MCF 10A (cell line): ENCODE measurements at places on chromosomes 3 and 15.

- DNase-seq: no peak
Observed at GRCh38 chr3:104106276-104106675, 1260.4 kb upstream of the ALCAM start.

- no peak for DNase-seq
Observed at GRCh38 chr3:13715167-13715954, 164.5 kb downstream of the WNT7A start.

- no peak for DNase-seq
Observed at GRCh38 chr3:146732325-146732724, 127.2 kb upstream of the PLSCR5 start.

GRCh38 chr15:92724144-92724543 lies 68.6 kb upstream of the FAM174B start:
- no peak for DNase-seq

DNA sequence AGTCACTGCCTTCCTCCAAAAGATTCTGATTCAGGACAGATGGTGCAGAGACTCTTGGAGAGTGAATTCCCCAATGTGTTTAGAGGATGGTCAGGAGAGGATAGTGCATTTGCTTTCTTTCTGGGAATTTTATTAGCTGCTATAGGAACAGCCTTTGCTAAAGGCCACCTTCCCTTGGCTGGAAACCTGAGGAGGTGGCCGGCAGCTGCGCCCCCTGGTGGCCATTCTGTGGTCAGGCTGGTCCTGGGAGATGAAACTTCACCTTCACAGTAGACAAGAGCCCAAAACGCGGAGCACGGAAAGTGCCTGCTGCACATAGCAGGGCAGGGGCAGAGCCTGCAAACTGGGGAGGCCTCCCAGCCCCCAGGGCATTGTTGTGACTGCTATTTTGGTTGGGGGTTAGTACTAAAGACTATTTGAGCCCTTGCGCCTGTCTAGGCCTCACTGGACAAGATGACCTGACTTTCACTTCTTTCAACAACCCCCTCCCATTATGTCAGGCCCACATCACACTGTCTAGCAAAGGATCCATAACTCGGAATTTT lies 34.3 kb downstream of the SEC22C start:
- peak; percentile 56 for DNase-seq

DNA sequence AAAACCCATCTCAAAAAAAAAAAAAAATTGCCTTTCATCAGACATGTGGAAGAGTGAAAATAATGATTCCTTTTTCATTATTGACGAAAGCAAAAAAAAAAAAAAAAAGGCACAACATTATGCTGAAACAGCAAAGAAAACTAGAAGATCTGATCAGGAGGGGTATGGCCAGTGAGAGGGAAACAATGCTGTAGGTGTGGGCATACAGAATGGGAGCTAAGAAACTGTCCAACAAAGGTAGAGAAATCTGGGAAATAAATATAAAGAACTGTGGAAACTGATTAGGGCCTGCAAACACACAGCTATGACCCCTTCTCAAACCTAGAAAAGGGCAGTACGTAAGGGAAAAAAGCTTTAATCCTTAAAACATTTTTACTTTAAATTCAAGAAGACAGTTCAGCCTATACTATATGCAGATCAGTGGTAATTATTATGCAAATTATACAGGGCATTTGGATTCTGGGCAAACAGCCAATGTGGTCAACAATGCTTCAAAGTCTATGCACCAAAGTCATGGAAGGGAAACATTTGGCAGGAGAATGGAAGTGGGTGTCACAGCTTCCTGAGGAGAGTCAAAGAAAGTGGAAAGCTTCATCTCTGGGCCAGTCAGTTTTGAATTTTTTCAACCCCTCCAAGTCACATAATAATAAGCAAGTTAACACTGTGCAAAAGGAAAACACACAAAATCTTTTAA lies 68.3 kb upstream of the SLC12A8 start:
- peak; percentile 70 for DNase-seq

GRCh38 chr3:17130956-17131355 lies 246.2 kb downstream of the PLCL2 start:
- no peak for DNase-seq

- DNase-seq: no peak
Observed at GRCh38 chr15:89406940-89407607, 72.5 kb upstream of the POLG start.

GRCh38 chr3:15096046-15096445 lies 2.9 kb downstream of the RBSN start:
- no peak for DNase-seq

GRCh38 chr15:58036579-58036978 lies 28.9 kb downstream of the ALDH1A2 start:
- no peak for DNase-seq

- no peak for DNase-seq
Observed at GRCh38 chr15:59516655-59517461, 78.9 kb downstream of the FAM81A start.

- DNase-seq: no peak
Observed at GRCh38 chr3:69871868-69872267, 127.7 kb upstream of the SAMMSON start.

DNA sequence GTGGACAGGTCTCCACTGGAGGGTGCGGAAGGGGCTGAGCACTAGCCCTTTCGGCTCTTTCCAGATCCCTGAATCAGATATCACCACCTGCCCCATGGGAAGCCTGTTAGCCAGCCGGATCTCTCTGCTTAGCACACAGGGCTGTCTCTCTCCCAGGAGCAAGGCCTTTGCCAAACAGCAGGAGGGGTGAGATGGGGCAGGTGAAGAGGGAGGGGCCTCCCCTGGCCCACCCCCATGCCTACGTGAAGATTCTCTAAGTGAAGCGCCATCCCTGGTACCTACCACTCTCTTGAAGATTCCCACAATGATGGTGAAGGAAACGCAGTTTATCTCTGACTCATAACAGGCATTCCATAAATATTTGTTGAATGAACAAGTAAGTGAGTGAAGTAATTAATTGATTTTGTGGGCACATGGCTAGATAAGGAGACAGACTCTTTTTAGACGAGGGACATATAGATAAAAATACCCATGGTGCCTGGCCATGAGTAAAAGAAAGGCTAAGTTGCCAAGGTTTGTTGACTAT lies 19.6 kb upstream of the HCN4 start:
- DNase-seq: peak; percentile 23

DNA sequence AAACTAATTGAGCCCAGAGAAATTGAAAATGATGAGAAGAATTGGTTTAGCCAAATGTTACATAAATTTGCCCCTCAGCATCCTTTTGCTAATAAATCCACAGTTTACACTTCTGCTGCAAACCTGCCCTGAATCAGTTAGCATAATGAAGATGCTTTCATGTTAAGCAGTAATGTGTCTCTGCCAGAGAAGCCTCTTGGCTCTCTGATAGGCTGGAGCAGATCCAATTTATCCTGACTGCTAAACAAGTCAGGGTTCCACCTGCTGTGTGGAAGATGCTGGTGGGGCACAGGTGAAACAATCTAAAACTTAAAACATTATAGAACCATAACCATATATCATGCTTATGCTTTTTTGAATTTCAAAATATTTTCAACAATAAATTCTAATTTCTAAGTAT lies 946.8 kb downstream of the OTOL1 start:
- DNase-seq: no peak

- DNase-seq: peak; percentile 54
Observed at GRCh38 chr3:82353306-82354171, 592.1 kb upstream of the GBE1 start.

DNA sequence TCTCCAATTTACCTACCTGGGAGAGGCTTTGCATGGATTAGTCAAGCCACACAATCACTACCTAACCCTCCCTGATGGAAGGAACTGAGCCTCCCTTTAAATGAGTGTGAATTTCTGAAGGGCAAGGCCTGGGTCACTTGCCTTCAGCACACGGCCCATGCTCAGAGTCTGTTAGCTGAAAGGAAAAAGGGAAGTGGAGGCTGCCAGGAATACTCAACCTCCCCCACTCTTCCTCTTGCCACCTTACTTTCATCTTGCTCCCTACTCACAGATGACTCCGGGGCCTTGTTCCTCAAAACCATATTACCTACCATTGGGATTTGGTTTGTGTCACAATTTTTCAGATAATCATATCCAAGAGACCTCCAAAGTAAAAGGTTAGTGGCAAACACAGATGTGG lies 220.0 kb downstream of the ABHD5 start:
- no peak for DNase-seq

GRCh38 chr3:31953636-31954035 lies 27.4 kb downstream of the OSBPL10 start:
- DNase-seq: no peak

DNA sequence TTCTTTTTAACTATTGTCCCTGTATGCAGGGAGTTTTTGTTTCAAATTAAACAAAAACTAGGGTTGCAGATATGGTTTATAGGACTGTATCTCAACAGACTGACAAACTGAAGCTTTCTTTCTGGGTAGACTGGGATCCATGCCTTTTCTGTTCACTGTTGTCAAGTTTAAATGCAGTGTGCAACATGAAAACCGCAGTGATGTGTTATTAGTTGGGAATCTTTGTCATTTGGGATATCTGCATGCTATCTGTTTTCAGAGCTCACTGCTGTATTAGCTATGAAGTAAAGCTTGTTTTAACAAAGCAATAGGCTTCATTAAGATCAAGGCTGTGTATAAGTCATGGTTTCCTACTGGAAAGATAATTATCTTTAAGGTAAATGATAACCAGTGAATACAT lies 21.4 kb upstream of the MCF2L2 start:
- DNase-seq: no peak

DNA sequence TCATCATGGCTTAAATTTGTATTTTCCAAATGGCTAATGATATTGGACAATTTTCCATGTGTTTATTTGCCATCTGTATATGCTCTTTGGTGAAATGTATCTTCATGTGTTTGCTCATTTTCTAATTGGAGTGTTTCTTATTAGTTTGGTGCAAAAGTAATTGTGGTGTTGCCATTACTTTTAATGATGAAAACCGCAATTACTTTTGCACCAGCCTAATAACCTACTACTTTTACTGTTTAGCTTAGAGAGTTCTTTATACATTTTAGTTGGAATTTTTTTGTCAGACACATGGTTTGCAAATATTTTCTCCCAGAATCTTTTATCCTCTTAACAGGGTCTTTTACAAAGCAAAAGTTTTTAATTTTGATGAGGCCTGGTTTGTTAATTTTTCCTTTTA lies 141.0 kb upstream of the AGTR1 start:
- DNase-seq: no peak

DNA sequence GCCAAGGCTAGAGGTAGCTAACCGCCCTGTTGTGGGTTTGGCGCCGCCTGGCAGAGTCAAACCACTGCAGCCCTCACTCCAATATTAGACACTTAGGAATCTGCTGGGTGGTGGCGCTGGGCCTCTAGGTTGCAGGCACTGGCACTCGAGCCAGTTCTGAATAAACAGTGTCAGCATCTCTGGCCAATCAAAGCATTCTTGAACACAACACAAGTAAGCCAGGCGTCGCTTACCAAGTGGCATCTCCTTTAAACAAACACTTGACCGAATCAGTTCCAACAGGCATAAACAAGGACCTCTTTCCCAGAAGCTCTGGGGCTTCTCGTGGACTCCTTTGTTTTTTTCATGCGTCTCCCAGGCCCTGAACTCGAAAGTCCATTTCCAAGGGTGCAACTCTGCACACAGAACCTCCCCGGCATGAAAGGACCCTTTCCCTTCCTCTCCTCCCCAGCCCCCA lies 82.3 kb downstream of the LRIG1 start:
- DNase-seq: no peak

DNA sequence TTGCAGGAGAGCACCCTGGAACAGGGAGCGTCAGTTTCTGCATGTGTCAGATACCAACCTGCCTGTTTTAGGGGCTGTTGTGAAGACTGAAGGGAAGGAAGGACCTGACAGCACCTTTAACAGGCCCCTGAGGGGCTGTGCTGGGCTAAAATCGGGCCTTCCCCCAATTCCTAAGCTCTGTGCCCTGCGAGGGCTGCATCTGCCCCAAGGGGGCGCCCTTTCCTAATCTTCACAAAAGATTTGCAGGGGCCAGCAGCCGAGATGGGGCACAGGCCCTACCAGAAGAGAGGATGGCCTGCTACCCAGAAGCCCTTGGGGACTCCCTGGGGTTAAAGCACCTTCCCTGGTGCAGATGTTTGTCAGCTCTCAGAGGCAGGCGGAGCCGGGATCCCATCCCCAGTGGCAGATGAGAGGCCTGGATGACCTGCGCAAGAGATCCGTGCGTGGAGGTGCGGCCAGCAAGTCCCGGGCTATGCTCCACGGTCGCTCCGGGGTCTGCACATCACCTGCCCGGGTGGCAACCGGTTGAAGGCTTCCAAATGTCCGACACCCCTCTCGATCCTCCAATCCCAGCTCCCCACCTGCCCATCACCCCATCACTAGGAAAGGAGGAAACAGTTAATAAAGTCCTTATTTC lies 53.6 kb downstream of the RHCG start:
- DNase-seq: peak; percentile 70

DNA sequence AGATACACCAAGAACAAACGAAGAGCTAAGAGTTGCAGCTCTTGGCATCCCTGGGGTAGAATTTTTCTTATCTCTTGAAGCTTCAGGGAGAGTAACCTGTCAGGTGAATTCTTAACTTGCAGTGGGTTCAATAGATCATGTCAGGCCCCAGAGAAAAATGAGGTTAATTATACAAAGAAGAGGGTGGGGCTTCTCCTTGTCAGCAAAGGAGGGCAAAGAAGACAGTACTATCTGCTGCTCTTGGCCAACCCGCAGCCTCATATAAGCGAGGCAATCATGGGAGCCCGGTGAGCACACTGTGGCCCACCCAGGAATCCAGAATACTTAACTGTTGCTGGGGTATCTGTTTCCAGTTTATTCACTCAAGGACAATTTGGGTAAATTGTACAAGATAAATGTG lies 110.2 kb downstream of the SEMA5B start:
- DNase-seq: no peak
